ENCODE measurements at places on chromosomes 3 and 15. TPM values are rescaled to one million over a fixed set of nuclear protein-coding genes. Genes with fewer than 3 reads are reported as not detected.

MAGEL2 gene
- total RNA-seq = not detected

SLC7A14 gene
- not detected for total RNA-seq

CEMIP gene
- total RNA-seq = not detected

EEF1AKMT4 gene
- 4.4 TPM for total RNA-seq

ZKSCAN7 gene
- 1.3 TPM for total RNA-seq

TF gene
- total RNA-seq = 0.67 TPM

FOXB1 gene
- total RNA-seq = 1.5 TPM

CCR9 gene
- not detected for total RNA-seq

RBMS3 gene
- 1.6 TPM for total RNA-seq

SLC51B gene
- total RNA-seq = not detected

MELTF gene
- 6.0 TPM for total RNA-seq

AMIGO3 gene
- not detected for total RNA-seq

RBSN gene
- total RNA-seq = 15.3 TPM

TRMT10C gene
- total RNA-seq = 43.2 TPM

FBXO40 gene
- not detected for total RNA-seq

VILL gene
- 11.3 TPM for total RNA-seq

B3GALNT1 gene
- total RNA-seq = 0.56 TPM

MESP2 gene
- not detected for total RNA-seq

SGO1 gene
- 37.8 TPM for total RNA-seq

OXSM gene
- 16.1 TPM for total RNA-seq

GOLGA8T gene
- total RNA-seq = 0.19 TPM

KIF23 gene
- total RNA-seq = 55.6 TPM

DPPA2 gene
- not detected for total RNA-seq

AGTR1 gene
- not detected for total RNA-seq

PTH1R gene
- not detected for total RNA-seq

LARP6 gene
- total RNA-seq = not detected

C3orf49 gene
- total RNA-seq = not detected

ERICH6 gene
- not detected for total RNA-seq

TTLL3 gene
- 49.6 TPM for total RNA-seq

C3orf20 gene
- 0.07 TPM for total RNA-seq

RTP1 gene
- total RNA-seq = not detected

LMAN1L gene
- not detected for total RNA-seq

PAQR5 gene
- total RNA-seq = 0.15 TPM

GOLGA6B gene
- total RNA-seq = not detected

NECTIN3 gene
- 11.3 TPM for total RNA-seq

ADAMTS7 gene
- total RNA-seq = 0.10 TPM

TMEM207 gene
- total RNA-seq = not detected

SYNPR gene
- total RNA-seq = not detected

GP5 gene
- 0.24 TPM for total RNA-seq

CPOX gene
- total RNA-seq = 36.0 TPM

SELENOS gene
- 30.9 TPM for total RNA-seq

Data from activated CD4-positive, alpha-beta memory T cell treated with anti-CD3 and anti-CD28 coated beads for 36 hours (primary cell).